Kidney (tissue), 22 donors: ENCODE measurements at places on chromosomes 3 and 15.

GRCh38 chr3:123523023-123523412, 61.8 kb downstream of the HACD2 start:
- no peak for DNase-seq

DNA sequence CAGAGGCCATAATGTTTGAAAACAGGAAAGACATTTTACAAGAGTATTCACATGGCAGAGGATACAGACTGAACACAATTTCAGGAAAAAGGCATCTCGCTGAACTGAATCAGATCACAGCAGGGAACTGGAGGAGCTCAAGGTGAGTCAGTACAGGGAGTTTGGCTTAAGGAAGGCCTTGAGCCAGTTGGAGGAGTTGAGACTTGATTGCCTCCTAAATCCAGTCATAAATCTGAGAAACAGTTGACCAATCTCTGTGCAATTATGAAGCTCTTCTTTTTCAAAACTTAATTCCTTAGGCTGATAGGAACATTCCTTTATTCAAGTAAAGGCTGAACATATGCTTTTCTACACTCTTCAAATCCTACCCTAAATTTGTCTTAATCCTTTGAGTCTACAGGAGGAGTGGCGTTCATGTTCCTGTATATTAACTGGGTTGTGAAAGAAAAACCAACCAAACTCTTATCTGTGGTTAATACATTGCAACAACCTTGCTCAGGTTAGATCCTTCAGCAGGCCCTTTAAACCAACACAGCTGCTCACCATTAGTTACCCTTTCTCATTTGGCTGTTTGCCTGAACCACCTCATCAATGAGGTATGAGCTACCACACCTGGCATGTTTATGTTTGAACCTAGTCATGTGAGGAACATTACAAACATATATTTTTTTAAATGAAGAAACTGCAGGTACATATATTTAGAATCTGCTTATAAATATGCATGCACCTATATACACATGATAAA, 404.1 kb upstream of the ATP11B start:
- no peak for DNase-seq

DNA sequence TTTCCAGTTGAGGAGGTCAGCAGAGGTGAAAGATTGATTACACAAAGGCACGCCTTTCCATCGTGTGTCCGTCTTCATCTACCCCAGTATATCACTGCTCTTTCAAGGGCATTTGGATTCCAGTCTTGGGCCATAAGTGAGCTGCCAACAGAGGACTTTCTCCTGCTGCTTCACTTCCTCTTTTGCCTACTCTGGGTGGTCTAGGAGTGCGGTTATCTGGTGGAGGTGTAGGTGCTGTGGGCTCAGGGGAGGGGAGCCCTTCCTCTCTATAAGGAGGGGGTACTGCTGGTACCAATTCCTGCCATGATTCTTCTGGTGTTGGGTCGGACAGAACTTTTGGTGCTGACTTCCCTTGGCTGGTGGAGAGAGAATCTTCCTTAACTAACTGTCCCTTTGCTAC, 83.1 kb upstream of the VEPH1 start:
- no peak for DNase-seq

DNA sequence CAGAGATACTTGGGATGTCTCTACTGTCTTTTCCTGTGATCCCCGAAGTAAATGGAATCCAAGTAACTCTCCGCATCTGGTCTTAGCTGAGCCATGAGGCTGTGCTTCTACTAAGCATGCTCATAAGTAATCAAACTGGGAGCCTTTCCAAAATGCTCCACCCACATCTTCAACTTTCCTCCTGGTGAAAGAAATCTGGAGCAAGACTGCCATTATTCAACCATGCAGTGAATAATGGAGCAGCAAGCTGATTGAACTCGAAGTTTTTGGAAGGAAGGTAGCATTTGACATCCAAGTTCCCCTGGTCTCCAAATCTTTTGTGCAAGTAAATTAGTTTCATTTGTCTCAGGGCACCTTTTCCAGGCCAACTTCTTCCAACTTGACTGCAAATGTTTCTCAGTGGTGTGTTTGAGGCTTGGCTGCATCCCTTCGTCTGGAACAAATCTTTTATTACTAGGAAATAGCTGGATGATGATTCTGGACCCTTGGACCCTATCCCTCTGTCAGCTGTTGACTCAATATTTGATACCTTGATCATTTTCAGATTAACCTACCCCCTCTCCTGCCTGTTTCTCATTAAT, 19.4 kb downstream of the GXYLT2 start:
- no peak for DNase-seq

DNA sequence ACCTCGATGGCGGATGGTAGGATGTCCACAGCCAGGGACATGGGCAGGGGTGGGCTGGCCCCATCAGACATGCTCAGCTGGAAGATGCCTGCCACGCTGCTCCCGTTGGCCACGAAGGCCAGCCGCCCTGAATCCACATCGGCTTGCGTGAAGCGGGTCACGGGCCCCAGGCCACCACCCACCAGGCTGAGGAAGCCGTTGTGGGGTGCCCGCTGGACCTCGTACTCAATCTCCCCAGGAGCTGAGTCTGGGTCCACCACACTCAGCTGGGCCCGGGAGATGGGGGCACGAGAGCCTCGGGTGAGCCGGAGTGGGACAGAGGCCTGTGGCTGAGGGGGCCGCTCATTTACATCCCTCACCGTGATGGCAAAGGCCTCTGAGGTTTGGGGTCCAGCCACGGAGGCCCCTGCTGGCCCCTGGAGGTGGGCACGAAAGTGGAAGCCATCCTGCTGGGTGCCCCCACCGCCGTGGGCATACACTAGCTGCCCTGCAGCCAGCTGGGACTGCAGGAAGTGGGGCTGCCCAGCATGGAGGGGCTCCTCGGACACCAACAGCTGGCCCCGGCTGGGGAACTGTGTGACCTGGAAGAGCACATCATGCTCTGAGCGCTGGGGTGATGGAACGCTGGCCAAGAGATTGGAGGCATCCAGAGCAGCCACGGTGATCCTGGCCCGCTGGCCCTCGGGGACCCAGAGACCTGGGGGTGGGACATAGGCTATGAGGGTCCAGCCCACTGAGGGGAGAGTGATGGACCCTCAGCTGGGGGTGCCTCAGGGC, 29.2 kb downstream of the SNX33 start:
- DNase-seq: no peak

- no peak for DNase-seq
Measured at GRCh38 chr3:183541738-183542137, 13.8 kb downstream of the KLHL6 start.

DNA sequence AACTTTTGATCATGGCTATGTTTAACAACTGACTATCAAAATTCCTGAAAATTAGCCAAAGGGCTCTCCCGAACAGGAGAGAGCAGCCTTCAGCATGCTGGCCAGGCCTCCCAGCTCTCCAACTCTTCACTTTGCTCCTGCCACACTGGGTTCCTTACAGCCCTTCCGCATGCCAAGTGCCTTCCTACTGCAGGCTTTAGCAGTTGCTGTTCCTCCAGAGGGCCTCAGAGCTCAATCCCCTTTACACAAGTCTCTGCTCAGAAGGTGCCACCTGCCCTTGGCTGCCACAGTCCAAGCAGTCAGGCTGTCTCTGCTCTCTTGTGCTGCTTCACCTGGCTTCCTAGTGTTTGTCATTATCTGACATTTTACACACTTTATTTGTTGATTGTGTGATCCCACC, 553.1 kb upstream of the PPP2R3A start:
- DNase-seq: no peak

DNA sequence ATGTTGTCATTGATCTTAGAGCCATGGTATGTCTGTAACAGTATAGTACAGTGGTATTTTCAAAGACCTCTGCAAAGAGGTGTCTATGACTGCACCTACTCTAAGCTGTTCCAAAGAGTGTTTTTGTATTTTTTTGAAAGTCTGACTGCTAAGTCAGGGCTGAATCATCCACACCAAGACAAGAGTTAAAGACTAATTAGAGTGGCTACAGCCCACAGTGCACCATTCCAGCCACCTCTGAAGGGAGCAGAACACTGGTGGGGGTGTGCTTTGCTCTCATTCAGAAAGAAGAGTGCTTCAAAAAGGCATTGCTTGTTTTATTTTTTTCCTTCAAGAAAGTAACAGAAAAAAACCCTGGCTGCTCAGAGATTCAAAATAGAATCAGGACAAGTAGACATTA, 301.4 kb downstream of the GABRG3 start:
- DNase-seq: no peak

DNA sequence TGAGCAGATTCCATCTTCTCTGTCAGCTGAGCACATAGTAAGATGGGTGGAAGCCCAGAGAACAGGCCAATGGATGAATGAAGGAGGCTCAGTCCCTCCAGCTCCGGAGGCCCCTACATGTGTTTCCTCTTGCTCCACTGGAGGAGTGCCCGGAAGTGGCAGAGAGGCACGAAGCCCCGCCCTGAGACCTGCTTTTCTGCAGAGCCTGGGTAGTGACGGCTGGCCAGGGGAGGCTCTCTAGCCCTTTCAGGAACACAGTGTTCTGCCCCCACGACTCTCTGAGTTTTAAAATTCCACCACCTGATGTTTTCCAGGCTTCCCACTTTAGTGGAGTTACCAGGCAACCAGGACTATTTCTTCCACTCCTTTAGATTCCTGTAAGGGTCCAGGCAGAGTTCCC, 149.4 kb upstream of the SLC6A11 start:
- no peak for DNase-seq

GRCh38 chr3:104032283-104032682, 1334.4 kb upstream of the ALCAM start:
- DNase-seq: no peak

GRCh38 chr3:136196064-136196400, at the start of gene MSL2:
Gene MSL2 (minus strand): TSS chr3:136196335. CDS start chr3:136195113, 1,222 bp downstream.
- no peak for DNase-seq

- no peak for DNase-seq
Measured at GRCh38 chr3:119639494-119640350, 20.7 kb downstream of the POPDC2 start.

DNA sequence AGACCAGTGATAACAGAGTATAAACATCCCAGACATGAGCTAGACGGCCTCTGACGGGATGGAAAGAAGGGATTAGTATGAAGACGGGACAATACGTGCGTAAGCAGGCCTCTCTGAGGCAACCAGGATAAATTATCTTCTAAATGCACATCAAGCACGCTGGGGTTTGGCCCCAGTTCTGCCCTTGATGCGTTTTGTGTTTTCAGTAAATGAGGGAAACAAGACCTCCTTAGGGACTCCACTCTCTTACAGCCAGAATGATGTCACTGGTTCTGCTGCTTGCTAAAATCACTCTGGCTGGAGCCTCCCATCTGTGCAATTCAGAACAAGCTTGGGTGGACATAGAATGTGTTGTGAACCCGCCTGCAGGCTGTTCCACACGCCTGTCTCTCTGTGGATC, 156.0 kb upstream of the MCTP2 start:
- DNase-seq: no peak

- no peak for DNase-seq
Measured at GRCh38 chr3:171452328-171452727, 7.9 kb downstream of the TNIK start.

DNA sequence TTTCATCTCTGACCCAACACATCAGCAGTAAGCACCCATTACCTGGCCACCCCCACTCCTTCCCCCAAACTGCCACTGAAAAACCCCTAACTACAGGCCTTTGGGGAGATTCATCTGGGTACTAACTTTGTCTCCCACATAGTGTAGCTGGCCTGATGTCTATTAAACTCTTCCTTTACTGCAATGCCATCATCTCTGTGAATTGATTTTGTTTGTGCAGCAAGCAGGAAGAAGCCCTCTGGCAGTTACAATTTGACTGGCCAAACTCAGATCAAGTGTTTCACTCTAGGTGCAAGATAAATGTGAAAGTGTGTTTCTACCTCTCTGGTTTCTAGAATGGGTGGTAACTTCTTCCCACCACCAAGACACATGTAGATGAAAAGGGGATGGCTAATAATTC, 26.7 kb upstream of the OR5K4 start:
- no peak for DNase-seq

DNA sequence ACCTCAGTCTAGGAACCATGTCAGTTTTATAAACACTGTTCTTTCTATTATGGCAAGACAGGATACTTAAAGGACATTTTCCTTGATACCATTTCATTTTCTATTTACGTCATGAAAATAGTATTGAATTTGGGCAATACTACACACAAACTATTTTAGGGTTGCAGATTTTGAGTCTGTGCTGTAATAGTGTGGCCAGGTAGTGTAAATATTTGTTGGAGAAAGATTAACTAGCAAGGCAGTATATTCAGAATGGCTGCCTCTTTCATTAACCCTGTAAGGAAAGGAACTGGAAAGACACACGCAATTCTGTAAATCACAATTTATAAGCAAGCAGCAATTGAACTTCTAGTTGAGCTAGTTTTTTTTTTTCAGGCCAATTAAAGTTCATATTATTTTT, 2.0 kb downstream of the CTXND1 start:
- no peak for DNase-seq

- no peak for DNase-seq
Measured at GRCh38 chr3:69500604-69501003, 114.7 kb upstream of the FRMD4B start.

- DNase-seq: peak; percentile 2
Measured at GRCh38 chr15:101044625-101045235, 125.6 kb downstream of the LRRK1 start.

- no peak for DNase-seq
Measured at GRCh38 chr3:101942356-101942755, 93.0 kb downstream of the NFKBIZ start.

DNA sequence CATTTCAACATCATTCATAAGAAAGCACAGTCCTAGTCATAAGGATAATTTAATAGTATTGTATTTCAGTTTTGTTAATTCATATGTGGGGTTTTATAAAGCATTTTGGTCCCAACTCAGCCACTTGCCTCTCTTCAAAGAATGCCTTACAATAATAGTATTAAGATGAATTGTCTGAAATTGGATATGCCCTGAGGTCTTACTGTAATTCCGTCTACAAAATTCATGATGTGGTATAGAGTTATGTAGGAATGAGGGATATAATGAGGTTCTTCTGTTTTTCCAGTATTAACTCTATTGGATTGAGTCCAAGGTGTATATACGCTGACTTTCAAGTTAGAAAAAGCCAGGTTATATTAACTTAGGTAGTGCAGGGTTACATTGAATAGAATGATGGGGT, 177.0 kb downstream of the GOLIM4 start:
- no peak for DNase-seq

DNA sequence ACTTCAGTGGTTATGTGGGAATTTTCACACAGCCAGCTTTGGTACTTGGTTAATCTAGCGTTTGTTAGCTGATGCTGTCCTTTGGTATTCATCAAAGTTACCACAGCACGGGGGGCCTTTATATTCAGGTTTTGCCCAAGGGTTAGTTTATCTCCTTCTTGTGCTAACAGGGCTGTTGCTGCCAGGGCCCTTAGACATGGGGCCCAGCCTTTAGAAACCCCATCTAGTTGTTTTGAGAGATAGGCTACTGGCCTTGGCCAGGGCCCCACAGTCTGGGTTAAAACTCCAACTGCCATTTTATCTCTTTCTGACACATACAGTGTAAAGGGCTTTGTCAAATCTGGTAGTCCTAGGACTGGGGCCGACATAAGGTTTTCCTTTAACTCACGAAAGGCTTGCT, 7.5 kb upstream of the DNAAF4 start:
- no peak for DNase-seq
